ENCODE measurements at places on chromosomes 6 and 20.

DNA sequence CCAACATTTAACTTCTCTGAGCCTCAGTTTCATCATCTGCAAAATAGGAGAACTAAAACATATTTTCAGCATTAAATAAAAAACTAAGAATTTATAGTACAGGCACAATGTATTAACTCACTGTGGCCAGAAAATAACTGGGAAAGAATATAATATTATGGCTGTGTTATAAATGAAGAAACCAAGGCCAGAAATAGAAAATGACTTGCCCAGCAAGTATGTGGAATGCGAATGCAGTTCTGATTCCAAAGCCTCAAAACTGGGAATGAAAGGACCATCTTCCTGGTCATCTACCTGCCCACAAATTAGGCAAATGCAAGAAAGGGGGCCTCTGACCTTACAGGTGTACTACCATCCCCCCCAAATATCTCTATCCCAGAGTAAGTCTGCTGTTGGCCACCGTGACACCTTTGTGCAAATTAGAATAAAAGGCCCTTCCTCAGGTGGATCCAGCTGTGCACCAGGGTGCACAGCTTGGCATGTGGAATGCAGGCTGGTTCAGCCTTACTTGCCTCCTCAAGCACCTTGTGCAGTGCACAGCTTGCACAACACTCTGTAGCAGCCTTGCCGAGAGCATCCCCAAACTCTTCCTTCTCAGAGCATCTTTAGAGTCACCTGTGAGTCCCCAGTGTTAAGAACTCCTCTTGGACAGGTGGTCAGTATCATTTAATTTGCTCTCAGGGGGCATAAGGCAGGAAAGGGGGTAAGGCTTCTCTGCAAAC, 4.4 kb downstream of the SLC13A3 start:
- DNase-seq = no peak

GRCh38 chr6:2725999-2726567, 24.6 kb downstream of the MYLK4 start:
- DNase-seq = peak; percentile 43

DNA sequence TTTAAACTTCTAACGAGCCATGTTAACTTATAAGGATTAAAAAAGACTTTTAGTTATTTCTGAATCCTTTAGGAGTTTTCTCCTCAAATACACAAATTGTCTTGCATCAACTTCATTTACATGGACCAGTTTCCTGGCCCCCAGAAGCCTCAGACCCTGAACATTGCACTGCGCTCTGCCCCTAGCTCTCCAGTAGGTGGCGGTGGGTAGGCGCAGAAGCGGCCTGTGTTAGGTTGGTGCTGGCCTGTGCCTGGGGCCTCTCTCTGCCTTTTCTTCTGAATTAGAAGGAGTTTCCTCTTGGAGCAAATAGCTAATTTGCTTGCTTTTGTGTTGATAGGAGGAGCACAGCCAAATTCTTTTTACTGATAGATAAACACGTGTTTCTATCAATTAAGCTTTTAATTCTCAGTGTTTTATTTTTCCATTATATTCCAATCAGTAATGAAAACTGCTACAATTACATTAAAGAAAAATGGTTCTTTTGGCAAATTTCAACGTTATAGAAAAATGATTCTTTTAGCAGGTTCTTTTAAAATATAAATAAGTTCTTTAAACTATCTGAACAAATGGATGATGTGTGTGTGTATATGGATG, 44.4 kb downstream of the DTD1 start:
- peak; percentile 22 for DNase-seq

DNA sequence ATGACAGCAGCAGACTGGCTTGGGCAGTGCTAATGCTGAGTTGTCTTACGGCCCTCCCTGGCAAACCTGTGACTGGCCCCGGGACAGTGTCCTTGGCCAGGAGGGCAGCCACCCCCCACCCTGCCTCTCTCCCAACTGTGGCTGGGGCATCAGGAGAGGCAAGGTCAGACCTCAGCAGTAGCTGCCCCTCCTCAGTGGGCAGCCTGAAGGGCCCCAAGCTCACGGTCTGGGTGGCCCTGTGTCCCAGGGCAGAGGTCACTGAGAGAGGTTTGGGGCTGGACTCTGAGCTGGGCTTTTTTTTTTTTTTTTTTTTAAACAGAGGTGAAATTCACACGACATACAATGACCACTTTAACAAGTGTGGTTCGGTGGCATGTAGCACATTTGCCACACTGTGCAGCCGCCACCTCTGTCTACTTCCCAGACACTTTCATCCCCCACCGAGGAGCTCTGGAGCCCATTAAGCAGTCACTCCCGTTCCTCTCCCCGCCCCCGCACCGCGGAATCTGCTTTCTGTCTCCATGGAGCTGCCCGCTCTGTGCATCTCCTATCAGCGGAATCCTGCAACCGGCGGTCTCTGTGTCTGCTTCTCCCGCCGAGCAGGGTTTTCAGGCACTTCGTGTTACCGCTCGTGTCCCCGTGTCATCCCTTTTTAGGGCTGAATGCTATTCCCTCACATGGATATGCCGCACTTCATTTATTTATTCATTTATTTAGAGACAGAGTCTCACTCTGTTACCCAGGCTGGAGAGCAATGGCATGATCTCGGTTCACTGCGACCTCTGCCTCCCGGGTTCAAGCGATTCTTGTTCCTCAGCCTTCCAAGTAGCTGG, 67.9 kb upstream of the GATA5 start:
- DNase-seq = no peak

GRCh38 chr20:48930035-48930434, 8.5 kb downstream of the ARFGEF2 start:
- no peak for DNase-seq

- DNase-seq = no peak
Observed at GRCh38 chr20:51487565-51488268, 54.8 kb downstream of the NFATC2 start.

- no peak for DNase-seq
Observed at GRCh38 chr6:414447-414846, 22.9 kb downstream of the IRF4 start.

GRCh38 chr6:27892649-27893058, 19.5 kb downstream of the OR2B2 start:
- DNase-seq = no peak

DNA sequence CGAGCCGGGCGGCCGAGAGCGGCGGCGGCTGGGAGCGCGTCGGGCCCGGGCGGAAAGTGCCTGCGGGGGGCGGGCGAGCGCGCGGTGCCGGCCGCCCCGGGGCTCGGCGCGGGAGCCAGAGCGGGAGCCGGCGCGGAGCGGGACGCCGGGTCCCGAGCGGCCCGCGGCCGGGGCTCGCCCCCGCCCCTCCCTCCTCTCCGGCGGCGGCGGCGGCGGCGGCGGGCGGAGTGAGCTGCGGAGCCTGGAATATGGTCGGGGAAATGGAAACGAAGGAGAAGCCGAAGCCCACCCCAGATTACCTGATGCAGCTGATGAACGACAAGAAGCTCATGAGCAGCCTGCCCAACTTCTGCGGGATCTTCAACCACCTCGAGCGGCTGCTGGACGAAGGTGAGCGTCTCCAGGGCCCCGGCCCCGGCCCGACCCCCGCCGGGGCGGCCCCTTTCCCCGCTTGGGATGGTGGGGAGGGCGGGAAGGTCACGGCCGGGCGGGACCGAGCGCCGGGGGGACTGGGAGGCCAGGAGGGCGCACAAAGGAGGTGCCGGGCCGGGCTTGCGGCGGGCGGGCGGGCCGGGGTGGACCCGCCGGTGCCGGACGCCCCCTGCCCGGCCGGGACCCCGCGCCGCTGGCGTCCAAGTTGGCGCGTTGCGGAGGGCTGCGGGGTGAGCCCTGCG, 565 bp downstream of the QKI start:
- DNase-seq = peak; percentile 19

GRCh38 chr6:156804402-156804801, 27.2 kb downstream of the ARID1B start:
- no peak for DNase-seq

- DNase-seq = no peak
Observed at GRCh38 chr6:144296973-144297372, 11.8 kb downstream of the UTRN start.

DNA sequence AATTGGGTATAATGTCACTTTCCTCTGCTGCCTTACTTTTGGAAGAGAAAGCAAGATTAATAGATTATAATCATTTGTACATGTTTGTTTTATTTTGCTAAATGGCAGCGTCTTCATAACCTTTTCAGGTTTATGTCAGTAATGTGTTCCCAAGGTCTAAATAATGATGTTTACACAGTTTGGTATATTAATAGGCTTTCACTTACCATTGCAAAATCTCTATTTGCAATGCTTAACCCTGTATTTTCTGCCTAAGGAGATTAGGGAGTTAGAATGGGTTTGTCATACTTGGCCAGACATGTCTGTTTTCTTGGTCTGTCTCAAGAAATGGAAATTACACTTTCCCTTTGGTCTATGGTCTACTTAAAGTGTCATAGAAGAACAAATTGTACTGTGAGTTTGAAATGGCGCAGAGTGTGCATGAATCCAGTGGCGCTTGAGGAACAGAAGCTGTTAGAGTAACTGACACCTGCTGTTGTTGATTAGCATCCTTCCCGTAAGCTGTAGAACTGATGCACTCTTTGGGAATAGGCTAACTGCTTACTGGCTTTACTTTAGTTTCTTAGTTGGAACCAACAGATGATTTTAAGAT, 261.1 kb downstream of the SAMD5 start:
- DNase-seq = no peak

- no peak for DNase-seq
Observed at GRCh38 chr6:111686249-111686931, 80.7 kb upstream of the TRAF3IP2 start.

DNA sequence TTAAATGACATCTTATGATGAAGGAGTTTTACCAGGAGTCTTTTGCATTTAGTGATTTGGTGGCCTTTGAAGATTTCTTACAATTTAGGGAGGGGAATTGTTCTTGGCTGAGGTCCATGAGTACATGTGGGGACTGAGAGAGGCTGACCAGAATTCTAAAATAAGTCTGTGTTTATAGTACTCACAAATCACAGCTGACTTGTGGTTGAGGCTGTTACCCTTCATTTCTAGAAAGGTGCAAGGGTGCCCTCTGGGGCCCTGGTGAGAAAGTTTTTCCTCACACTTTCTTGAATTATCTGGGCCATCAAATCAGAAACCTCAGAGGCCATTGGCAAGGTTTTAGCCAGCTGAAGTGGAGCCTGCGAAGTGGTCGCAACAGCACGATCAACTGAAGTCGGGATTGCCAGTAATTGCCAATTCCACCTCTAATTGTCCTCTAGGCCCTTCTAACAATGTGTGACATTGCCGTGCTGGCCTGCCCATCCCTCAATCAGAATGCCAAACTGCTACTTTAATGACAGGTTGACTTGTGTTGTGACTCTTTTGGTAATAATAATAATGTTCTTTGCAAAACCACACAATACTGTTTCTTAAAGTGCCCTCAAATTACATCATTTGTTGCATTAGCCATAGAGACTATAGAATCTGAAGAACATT, 221.6 kb downstream of the OGFRL1 start:
- DNase-seq = no peak

GRCh38 chr6:40631744-40632143, 44.6 kb upstream of the LRFN2 start:
- no peak for DNase-seq

- DNase-seq = no peak
Observed at GRCh38 chr6:130000526-130001421, 17.6 kb upstream of the L3MBTL3 start.

DNA sequence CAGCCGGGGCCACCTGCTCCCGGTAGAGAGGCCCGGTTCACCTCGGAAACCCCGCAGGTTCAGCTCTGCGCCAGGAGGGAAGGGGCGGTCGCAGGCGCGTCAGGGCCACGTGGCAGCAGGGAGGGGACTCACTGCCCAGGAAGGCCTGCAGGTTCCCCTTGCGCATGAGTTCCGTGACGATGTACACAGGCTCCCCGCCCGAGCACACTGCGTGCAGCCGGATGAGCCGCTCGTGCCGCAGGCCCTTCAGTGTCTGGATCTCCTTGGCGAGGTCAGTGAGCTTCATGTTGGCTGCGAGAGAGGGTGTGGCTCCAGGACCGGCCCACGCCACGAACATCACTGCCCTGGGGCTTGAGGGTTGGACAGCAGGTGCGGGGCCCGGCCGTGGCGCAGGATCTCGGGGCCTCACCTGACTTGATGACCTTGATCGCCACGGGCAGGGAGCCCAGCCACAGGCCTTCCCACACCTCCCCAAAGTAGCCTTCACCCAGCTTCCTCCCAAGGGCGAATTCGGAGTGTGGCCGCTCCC, 4.9 kb upstream of the PTK6 start:
- DNase-seq = no peak

DNA sequence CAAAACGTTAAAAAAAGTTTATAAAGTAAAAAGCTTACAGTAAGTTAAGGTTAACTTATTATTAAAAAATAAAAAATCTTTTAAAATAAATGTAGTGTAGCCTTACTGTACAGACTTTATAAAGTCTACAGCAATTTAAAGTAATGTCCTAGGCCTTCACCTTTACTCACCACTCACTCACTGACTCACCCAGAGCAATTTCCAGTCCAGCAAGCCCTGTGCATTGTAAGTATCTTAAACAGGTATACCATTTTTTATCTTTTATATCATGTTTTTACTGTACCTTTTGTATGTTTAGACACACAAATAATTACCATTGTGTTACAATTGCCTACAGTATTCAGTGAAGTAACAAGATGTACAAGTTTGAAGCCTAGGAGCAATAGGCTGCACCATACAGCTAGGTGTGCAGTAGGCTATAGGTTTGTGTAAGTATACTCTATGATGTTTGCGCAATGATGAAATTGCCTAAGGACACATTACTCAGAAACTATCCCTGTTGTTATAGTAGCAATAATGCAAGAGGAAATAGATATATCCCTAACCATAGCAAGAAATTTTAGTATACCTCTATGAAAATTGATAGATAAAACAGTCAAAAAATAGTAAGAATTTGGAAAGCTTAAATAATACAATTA, 39.5 kb downstream of the FBXO5 start:
- DNase-seq = no peak

DNA sequence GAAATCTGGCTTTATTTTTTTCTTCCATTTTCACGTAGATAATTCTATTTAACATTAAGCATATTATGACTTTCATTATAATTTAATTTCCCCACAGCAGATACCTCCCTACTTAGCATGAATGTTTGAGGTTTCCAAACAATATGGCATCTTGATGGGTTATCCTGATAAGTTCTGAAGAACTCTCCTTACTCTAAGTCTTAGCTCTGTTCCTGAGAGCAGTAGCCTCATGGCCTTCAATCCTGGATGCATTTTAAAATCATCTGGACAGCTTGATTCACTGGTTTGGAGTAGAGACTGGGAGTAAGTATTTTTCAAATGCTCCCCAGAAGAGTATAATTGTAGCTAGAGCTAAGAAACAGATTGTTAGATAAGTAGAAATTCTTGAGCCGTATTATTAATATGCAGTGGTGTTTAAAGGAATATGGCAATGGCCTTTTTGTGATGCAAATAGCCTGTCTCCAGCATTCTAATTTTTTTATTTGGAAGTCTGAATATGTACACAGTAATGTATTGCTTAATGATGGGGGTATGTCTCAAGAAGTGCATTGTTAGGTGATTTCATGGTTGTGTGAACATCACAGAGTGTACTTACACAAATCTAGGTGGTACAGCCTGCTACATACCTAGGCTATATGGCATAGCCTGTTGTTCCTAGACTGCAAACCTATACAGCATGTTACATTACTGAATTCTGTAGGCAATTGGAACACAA, 110.5 kb upstream of the EEF1E1 start:
- no peak for DNase-seq

GRCh38 chr6:31356216-31356945, 598 bp downstream of the HLA-B start:
- peak; percentile 43 for DNase-seq

GRCh38 chr6:39428152-39428551, 105.7 kb upstream of the KCNK16 start:
- DNase-seq = no peak
